ENCODE measurements at places on chromosomes 3 and 15.

GRCh38 chr3:180142041-180142440, 105.3 kb upstream of the PEX5L start:
- no peak overlapping the region for H3K27ac ChIP-seq
- no peak for DNase-seq
- no peaks in the 10 kb centered on the region for H3K4me1 ChIP-seq
- no peaks in the 10 kb centered on the region for H3K27me3 ChIP-seq

GRCh38 chr3:11381563-11381962, 109.4 kb downstream of the ATG7 start:
- no peak for DNase-seq
- H3K36me3 ChIP-seq, result peaks cover 3% of the 10 kb centered on the region
- no peak overlapping the region for H3K27ac ChIP-seq
- H3K27me3 ChIP-seq, result no peaks in the 10 kb centered on the region

- DNase-seq, result peak; percentile 53
- H3K36me3 ChIP-seq, result peaks cover 4% of the 10 kb centered on the region
- peaks cover 22% of the 10 kb centered on the region for H3K4me1 ChIP-seq
- peak overlapping the region; percentile 87 for H3K27ac ChIP-seq
- H3K27me3 ChIP-seq, result no peaks in the 10 kb centered on the region
These were observed 922 bp downstream of the ADPRH start for GRCh38 chr3:119580067-119580760.

DNA sequence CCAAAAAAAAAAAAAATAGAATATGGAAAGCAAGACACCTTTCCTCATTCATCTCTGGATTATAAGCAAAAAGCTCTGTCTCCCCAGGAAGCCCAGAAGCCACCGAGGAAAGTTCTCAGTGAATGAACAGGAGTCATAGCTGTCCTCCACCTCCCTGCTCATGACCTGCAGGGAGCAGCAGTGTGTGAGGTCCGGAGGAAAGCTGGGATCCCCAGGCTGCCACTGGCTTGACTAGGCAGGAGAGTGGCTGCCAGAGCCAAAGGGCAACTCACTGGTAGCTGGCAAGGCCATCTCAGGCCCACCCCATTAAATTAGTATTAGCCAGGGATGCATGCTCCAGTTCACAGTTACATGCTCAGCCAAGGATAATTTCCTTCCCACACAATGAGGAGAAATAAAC, 191.6 kb upstream of the STT3B start:
- H3K4me1 ChIP-seq, result no peaks in the 10 kb centered on the region
- no peak overlapping the region for H3K4me3 ChIP-seq
- no peak overlapping the region for H3K27ac ChIP-seq
- no peaks in the 10 kb centered on the region for H3K27me3 ChIP-seq

GRCh38 chr3:42871592-42872196, 4.0 kb downstream of the CYP8B1 start:
- H3K27ac ChIP-seq, result no peak overlapping the region
- peaks cover 3% of the 10 kb centered on the region for H3K27me3 ChIP-seq
- no peak for DNase-seq
- no peaks in the 10 kb centered on the region for H3K4me1 ChIP-seq
- no peak overlapping the region for H3K4me3 ChIP-seq

DNA sequence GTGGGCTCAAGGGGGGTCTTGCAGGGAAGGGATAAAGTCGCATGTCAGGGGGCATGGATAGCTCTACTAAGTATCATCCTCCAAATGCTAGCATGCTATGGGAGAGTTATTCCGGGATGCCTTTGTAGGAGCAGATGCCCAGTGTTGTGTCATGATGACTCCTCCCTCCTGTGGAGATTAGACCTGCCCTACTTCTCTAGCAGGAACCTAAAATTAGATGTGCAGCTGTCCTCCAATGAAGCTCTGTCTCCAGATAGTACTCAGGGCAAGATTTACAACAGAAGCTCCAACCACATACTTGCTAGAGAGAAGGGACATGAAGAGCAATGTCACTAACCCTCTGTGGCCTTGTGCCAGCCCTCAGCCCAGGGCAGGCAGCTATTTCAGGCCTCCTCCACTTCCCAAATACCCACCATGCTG, 82.5 kb downstream of the AGBL1 start:
- DNase-seq, result no peak
- no peaks in the 10 kb centered on the region for H3K4me1 ChIP-seq
- no peak overlapping the region for H3K4me3 ChIP-seq
- H3K27ac ChIP-seq, result no peak overlapping the region

- H3K27ac ChIP-seq, result no peak overlapping the region
- no peak for DNase-seq
- H3K36me3 ChIP-seq, result no peaks in the 10 kb centered on the region
- no peaks in the 10 kb centered on the region for H3K27me3 ChIP-seq
- no peak overlapping the region for H3K4me3 ChIP-seq
These were observed 94.2 kb downstream of the XXYLT1 start for GRCh38 chr3:195176776-195177175.

DNA sequence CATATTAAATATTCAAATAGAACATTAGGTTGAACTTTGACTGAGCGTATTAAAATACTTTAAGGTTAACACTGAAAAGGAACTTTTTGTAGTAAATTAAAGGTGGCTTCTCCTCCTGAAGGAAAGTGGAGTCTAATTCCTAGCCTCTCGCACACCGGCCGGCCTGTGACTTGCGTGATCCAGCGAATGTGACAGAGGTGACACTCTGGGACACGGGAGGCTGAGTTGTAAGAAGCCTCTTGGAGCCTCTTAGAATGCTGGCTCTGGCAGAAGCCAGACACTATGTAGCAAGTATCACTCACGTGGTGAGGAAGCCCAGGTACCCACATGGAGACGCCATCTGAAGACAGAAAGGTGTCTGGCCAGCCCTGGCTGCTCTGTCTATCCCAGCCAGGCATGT, 64.9 kb upstream of the NSMCE3 start:
- H3K4me1 ChIP-seq, result no peaks in the 10 kb centered on the region
- H3K27me3 ChIP-seq, result peaks cover 2% of the 10 kb centered on the region
- H3K36me3 ChIP-seq, result no peaks in the 10 kb centered on the region
- no peak for DNase-seq
- no peak overlapping the region for H3K27ac ChIP-seq

DNA sequence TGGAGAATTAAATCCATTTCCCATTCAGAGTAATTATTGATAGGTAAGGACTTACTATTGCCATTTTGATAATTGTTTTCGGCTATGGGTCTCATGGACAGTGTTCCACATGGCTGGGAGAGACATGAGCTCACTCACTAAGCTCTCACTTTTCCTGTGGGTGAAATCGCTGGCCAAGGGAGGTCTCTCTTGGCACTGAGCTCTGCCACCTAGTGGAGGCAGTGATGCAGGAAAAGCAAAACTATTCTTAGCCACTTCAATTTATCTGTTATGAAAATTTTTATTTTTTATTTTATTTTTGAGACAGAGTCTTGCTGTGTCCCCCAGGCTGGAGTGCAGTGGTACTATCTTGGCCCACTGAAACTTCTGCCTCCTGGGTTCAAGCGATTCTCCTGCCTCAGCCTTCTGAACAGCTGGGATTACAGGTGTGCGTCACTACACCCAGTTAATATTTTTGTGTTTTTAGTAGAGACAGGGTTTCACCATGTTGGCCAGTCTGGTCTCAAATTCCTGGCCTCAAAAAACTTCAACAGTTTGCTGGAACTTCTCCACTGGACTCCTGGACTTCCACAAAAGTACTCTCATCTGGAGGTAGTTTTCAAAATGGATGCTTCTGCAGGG, 4.7 kb upstream of the RNF13 start:
- no peak overlapping the region for H3K27ac ChIP-seq
- H3K27me3 ChIP-seq, result peaks cover 24% of the 10 kb centered on the region
- H3K4me1 ChIP-seq, result peaks cover 13% of the 10 kb centered on the region
- H3K36me3 ChIP-seq, result no peaks in the 10 kb centered on the region
